Stimulated activated CD8-positive, alpha-beta memory T cell treated with anti-CD3 and anti-CD28 coated beads, Interleukin-15, amount 100 ng/mL, for 24 hours (primary cell): ENCODE measurements at places on chromosomes 3 and 15.

GRCh38 chr3:160774172-160774571 lies 18.1 kb downstream of the PPM1L start:
- no peak for DNase-seq

- DNase-seq, result no peak
Observed at GRCh38 chr15:77187751-77188464, 117.0 kb upstream of the TSPAN3 start.

DNA sequence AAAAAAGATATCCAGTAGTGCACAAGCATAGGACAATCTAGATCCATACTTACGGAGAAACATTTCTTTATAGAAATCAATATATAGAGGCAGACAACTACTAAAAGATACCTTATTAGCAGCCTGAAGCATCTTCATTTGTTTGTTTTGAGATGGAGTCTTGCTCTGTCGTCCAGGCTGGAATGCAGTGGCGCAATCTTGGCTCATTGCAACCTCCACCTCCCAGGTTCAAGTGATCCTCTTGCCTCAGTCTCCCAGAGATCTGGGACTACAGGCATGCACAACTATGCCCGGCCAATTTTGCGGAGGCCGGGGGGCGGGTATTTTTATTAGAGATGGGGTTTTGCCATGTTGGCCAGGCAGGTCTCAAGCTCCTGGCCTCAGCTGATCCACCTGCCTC lies 18.3 kb upstream of the SLMAP start:
- DNase-seq, result no peak

GRCh38 chr3:184737641-184738505 lies 26.0 kb upstream of the MAGEF1 start:
- DNase-seq, result no peak

DNA sequence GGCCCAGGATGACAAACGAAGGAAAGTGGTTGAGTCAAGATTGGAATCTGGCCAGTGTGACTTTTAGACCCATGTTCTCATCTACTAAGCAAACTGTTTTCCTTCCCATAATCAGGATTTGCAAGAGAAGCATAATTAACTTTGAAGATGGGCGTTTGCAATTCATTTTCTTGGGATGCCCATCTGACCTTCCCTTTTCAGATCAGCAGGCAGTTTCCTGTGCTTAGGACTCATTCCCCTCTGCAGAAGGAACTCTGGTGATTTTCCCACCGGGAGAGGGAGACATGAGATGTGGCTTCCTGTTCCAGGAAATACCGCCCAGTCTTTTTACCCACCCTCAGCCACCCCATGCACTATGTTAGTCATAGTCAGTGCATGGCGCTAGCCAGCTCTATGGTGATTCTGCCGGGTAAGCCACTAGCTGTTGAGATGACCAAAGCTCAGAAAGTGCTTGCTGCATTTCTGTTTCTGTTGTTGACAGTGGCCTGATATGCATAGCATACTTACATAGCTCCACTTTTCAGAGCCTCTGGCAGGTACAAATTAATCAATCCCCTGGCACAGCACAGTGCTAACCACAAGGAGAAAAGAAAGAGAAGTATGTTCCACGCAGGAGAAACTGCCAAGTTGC lies 129.4 kb downstream of the VGLL4 start:
- no peak for DNase-seq

DNA sequence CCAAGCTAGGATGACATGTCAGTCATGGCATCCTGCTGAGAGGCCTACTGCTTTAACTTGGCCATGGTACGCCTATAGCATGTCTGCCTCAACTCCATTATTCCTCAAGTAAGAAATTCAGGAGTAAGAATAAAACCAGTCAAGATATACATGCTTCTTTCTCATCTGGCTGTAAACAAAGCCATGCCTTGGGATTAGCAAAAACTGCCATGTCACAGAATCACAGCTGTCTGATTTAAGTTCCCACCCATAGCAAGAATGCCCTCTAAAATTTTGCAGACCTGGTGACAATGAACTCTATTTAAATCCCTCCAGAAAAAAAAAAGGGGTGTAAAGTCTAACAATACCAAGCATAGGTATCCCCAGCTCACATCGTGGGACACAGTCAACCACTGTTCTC lies 55.6 kb upstream of the ACAN start:
- DNase-seq, result no peak

DNA sequence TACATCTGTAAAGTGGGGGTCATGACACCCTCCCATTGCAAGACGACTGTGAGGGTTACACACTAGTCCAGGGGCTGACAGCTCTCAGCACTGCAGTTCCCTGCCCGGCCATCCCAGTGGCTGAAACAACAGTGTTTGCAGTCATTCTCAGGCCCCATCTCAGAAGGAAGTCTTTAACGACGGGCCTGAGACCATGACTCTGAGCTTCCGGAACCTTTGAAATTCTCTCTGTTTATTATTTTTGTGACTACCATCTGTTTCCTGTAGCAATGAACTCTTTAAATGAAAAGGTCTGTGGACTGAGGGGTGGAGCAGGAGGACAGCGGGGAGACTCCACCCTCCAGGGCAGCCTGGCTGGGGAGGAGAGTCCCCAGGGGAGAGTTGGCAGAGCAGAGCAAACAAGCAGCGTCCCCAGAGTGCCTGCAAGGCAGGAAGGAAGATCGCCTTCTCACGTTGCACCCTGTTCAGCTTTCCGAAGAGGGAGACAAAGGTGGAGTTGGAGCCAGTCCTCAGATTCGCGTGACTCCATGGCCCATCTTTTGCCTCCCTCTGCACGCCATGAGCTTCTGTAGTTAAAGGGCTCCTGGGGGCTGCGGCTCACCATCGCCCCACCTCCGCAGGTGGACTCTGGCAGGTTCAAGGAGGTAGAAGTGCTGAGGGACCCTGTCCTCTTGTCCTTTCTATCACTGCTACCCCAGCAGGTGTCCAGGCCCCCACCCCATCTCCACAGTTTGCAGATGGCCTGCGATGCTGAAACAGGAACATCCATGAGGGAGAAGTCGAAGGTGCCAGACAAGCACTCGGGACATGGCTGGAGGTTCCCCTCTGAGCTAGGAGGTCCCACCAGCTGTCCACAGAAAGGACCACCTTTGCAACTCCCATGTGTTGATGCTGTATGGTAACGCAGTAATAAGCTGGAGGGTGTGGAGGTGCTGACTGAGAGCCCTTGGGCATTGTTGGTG lies 525.8 kb upstream of the PROK2 start:
- no peak for DNase-seq

GRCh38 chr3:127593178-127593577 lies 2.6 kb upstream of the TPRA1 start:
- DNase-seq, result no peak

GRCh38 chr15:60595665-60596064 lies 116.7 kb upstream of the ICE2 start:
- DNase-seq, result no peak

DNA sequence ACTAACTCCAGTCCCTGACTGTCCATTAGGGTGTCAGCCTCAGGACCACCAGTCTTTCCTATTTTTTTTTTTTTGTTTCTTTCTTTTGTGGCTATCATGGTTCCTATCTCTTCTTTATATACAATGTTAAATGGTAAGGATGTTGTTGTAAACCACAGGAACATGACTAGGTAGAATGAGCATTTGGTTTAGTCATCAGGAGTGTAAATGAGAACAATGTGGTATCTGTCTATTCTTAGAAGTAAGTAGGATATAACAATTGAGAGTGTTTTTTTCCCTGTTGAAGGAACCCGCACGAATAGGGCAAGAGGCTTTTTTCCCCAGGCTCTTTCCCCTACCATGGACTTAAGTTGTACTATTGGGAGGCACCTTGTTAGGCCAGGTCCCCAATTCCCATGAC lies 880.3 kb upstream of the GBE1 start:
- no peak for DNase-seq

- no peak for DNase-seq
Observed at GRCh38 chr3:3119393-3119851, 7.3 kb upstream of the TRNT1 start.

- no peak for DNase-seq
Observed at GRCh38 chr3:138043266-138044029, 33.5 kb downstream of the CLDN18 start.

DNA sequence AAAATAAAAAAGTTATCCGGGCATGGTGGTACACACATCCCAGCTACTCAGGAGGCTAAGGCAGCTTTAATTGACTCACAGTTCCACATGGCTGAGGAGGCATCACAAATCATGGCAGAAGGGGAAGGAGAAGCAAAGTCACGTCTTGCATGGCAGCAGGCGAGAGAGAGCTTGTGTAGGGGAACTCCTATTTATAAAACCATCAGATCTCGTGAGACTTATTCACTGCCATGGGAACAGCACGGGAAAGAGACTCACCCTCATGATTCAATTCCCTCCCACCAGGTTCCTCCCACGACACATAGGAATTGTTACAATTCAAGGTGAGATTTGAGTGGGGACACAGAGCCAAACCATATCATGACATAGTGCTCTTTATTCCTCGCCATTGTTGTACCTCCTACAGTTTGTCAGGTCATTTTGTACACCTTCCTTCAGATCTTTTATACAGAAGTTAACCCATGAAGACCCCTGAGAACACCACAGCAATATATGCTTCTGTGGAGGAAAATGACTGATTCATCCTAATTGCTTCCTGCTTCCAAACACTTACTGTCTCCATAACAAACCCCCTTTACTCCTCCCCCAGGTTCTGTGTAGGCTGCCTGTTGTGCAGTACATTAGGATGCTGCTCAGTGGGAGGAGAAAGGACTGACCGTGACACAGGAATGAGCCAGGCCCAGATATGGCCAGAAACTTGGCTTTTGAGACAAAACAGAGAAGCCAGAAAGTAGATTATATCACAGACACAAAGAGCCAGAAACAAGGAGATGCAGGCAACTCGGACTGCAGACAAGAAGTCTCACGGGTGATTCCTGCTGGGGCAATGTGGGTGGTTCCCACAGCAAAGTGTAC lies 67.9 kb upstream of the HEG1 start:
- DNase-seq, result no peak

DNA sequence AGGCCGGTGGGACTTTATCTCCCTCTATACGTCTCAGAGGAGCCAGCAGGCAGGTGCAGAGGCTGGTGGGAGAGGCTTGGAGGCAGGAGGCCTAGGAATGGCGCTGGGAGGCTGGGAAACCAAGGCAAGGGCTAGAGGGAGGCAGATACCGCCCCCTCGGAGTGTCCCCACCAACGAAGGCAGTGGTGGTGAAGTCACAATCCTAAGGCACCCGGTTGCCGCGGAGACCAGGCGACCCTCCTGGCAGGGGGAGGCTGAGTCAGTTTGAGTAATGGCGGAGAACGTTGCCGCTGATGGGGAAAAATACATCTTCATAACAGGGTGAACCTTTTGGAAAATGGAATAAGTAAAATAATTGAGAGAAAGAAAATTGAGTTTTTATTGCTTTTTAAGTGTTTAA lies 29.9 kb upstream of the CACNA2D2 start:
- DNase-seq, result no peak

- DNase-seq, result no peak
Observed at GRCh38 chr3:137035631-137036030, 77.8 kb downstream of the IL20RB start.

- no peak for DNase-seq
Observed at GRCh38 chr3:42123012-42123581, 31.9 kb downstream of the TRAK1 start.

DNA sequence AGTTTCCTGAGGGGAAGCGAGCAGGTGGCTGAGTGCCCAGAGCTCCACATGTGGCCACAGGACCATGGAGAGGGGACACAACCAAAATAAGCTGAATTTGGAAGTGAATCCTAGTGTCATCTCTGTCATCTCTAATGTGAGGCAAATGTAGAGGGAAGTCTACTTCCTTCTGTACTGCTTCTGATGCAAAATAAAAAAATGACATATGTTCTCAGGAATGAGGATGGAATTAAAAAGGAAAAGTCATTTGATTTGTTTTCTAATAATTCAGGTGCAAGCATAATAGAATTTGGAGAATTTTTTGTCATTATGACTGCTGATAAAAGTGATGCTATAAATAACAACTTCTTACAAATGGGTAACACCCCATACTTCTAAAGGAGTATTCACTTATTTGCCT lies 59.5 kb upstream of the POU1F1 start:
- no peak for DNase-seq
